ENCODE measurements at places on chromosomes 11 and 22.

DNA sequence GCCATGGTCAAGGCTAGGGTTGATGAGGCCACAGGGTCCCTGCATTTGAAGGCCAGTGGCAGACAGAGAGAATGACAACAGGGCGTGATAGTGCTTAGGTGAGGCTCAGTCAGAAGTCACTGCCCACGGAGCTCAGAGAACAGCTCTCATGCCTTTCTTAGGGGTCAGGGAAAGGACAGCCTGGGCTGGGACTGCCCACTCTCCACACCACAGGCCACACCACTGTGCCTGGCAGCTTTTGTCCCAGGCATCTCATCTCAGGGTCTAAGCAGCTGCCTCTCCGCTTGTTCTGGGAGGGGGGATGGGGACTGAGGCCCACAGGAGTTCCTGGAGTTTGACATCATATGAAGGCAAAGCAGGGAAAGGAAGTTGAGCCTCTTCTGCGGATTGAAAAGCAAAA is 150.2 kb upstream of the B3GAT1 start:
- no peak for DNase-seq

GRCh38 chr11:74019860-74020259 is 11.0 kb upstream of the UCP3 start:
- no peak for DNase-seq

DNA sequence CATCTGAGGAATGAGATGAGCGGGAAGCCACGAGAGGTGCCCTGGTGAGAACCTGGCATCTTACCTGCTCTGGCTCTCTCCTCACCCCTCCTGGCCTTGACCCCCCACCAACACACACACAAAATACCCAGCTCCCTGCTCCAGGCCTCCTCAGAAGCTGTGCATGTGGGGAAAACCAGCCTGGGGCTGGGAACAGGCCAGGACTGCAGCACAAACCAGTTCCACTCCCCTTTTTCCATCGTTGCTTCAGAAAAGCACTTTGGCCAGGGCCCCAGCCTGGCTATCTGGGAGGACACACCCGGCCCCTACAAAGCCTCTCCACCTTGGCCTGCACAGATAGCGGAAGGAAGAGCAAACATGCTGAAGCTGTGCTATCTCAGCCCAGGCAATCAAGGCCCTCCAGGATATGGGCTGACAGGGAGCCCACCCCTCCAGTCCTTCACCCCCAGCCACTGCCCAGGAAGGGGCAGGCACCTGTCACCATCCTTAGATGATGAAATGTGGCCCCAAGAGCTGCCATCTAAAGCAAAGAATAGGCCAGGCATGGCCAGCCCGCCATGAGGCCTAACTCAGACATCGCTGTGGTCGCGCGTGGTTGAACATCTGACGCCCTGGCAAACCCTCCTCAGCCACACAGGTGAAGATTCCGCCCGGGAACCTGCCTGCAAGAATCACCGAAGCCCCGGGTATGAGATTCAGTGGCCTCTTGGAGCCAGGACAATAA is 35.4 kb downstream of the PISD start:
- DNase-seq, result no peak

DNA sequence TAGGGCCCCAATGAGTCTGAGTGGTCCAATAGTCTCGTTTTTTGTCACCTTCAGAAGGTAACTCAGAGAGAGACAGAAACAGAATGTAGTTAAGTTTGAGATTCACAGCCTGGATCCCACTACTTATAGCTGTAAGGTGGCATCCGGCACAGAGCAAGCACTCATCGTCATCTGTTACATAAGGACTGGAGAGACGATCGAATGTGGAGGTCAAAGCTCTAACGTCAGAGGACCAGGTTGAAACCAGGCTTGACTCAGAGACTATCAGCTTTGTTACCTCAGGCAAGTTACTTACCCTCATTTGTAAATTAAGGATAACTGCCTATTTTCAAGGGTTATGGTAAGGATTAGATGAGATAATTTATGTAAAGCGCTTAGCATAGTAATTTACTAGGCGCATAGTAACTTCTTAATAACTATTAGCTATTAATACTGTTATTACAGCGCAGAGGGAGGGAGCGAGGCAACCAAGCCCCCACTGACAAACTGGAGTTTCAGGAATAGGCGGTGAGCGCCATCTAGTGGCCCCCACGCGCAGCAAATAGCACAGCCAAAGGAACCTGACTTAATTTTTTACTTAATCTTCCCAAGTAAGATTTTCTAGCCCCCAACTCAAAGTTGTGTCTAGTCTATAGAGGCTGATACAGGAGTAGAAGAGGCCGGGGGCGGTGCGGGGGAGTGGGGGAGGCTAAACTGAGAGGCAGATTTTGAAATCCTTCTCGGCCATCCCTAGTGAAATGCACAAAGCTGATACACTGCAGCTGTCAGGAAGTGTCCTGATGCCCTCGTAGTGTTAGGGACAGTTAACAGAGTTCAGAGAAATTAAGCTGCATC is 29.0 kb upstream of the API5 start:
- peak; percentile 5 for DNase-seq

- DNase-seq, result no peak
Observed at GRCh38 chr11:14974515-14975251, 2.5 kb upstream of the CALCA start.

Measured in stromal cell of bone marrow (primary cell).